ENCODE measurements at places on chromosomes 16 and 17. TPM values are rescaled to one million over a fixed set of nuclear protein-coding genes. Genes with fewer than 3 reads are reported as not detected.

Gene OSGIN1
- total RNA-seq: 0.68 TPM

Gene HAGHL
- total RNA-seq: 6.3 TPM

GRCh38 chr17:49104511-49105074, 28.0 kb upstream of the B4GALNT2 start:
- DNase-seq: no peak

- DNase-seq: peak; percentile 30
Observed at GRCh38 chr17:17420561-17421269, 56.1 kb upstream of the MED9 start.

Gene ARHGAP44
- total RNA-seq: 0.68 TPM

DNA sequence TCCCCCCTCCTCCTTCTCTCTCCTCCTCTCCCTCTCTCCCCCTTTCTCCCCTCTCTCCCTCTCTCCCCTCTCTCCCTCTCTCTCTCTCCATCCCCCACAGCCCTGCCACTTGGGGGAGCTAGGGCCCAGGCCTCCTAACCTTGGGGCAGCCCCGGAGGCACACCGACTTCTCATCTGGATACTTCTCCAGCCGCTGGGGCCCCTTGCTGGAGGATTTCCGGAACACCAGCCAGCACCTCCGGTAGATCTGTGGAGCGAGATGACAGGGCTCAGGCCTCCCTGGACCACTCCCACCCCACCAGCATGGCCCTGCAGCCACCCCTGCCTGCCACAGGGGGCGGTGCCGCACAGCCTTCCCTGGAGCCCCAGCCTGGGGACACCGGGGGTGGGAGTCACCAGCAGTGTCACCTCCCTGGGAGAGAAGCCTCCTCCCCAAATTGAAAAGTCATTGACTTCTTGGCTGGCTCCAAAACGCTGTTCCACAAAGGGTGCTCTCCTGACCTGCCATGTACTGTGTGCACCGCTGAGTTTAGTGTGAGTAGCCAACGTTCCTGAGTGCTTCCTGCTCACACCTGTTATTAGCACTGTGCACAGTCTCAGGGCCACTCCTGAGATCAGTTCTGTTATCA, 10.5 kb downstream of the DOK4 start:
- peak; percentile 81 for DNase-seq
